ENCODE measurements at places on chromosomes 11 and 22. TPM values are rescaled to one million over a fixed set of nuclear protein-coding genes. Genes with fewer than 3 reads are reported as not detected.

- no peak overlapping the region for H3K4me3 ChIP-seq
- H3K27me3 ChIP-seq, result no peaks in the 10 kb centered on the region
- H3K27ac ChIP-seq, result no peak overlapping the region
- H3K4me1 ChIP-seq, result peaks cover 9% of the 10 kb centered on the region
- no peak for DNase-seq
Measured at GRCh38 chr11:126432065-126432461, 76.6 kb downstream of the ST3GAL4 start.

FERMT3 gene
- 202 TPM for total RNA-seq

DNA sequence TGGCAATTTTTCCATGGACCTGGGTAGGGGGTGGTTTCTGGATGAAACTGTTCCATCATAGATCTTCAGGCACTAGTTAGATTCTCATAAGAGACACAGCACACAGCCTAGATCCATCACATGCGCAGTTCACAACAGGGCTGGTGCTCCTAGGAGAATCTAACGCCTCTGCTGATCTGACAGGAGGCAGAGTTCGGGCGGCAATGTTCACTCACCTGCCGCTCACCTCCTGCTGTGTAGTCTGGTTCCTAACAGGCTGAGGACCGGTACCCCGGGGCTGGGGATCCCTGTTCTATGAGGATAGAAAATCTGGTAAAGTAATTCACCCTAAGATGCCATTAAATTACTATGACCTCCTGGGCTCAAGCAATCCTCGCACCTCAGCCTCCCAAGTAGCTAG is 318.0 kb downstream of the KIRREL3 start:
- no peaks in the 10 kb centered on the region for H3K27me3 ChIP-seq
- H3K27ac ChIP-seq, result no peak overlapping the region
- no peaks in the 10 kb centered on the region for H3K36me3 ChIP-seq
- DNase-seq, result no peak

GRCh38 chr11:12110201-12110713 is at the start of gene MICAL2:
Gene MICAL2 (plus strand): TSS chr11:12110590. CDS start chr11:12162156, 51,566 bp downstream.
- H3K4me3 ChIP-seq, result peak within 1 kb of the TSS; percentile 46
- no peaks in the 10 kb centered on the region for H3K36me3 ChIP-seq
- no peaks in the 10 kb centered on the region for H3K27me3 ChIP-seq
- DNase-seq, result peak; percentile 86
- peaks cover 44% of the 10 kb centered on the region for H3K4me1 ChIP-seq
- peak within 1 kb of the TSS; percentile 9 for H3K27ac ChIP-seq

GRCh38 chr22:27308513-27308912 is 493.0 kb downstream of the MN1 start:
- no peak overlapping the region for H3K4me3 ChIP-seq
- DNase-seq, result no peak
- no peaks in the 10 kb centered on the region for H3K4me1 ChIP-seq
- H3K27me3 ChIP-seq, result no peaks in the 10 kb centered on the region

- H3K27ac ChIP-seq, result peak overlapping the region; percentile 10
- no peaks in the 10 kb centered on the region for H3K27me3 ChIP-seq
- H3K4me1 ChIP-seq, result peaks cover 46% of the 10 kb centered on the region
- no peak for DNase-seq
- peak overlapping the region; percentile 75 for H3K4me3 ChIP-seq
Measured at GRCh38 chr11:86802601-86803051, 2.3 kb downstream of the PRSS23 start.

DNA sequence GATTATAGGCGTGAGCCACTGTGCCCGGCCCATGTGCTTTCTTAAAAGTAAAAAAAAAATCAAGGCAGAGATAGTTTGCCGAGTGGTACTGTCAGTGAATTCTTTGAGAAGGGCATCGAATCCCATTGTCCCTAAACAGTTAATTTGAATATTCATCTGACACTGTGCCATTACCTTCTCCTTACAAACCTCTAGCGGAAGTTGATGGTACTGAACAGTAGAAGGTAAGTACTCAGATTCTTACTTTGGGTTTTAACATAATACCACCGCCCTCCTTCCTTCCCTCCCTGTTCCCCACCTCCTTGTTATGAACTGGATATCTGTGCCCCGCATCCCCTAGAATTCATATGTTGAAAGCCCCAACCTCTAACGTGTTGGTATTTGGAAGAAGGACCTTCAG is 58.2 kb upstream of the CLMP start:
- no peak overlapping the region for H3K27ac ChIP-seq
- no peaks in the 10 kb centered on the region for H3K36me3 ChIP-seq
- no peak for DNase-seq

LGR4 gene
- total RNA-seq, result 0.35 TPM

LAYN gene
- 1.8 TPM for total RNA-seq

DNA sequence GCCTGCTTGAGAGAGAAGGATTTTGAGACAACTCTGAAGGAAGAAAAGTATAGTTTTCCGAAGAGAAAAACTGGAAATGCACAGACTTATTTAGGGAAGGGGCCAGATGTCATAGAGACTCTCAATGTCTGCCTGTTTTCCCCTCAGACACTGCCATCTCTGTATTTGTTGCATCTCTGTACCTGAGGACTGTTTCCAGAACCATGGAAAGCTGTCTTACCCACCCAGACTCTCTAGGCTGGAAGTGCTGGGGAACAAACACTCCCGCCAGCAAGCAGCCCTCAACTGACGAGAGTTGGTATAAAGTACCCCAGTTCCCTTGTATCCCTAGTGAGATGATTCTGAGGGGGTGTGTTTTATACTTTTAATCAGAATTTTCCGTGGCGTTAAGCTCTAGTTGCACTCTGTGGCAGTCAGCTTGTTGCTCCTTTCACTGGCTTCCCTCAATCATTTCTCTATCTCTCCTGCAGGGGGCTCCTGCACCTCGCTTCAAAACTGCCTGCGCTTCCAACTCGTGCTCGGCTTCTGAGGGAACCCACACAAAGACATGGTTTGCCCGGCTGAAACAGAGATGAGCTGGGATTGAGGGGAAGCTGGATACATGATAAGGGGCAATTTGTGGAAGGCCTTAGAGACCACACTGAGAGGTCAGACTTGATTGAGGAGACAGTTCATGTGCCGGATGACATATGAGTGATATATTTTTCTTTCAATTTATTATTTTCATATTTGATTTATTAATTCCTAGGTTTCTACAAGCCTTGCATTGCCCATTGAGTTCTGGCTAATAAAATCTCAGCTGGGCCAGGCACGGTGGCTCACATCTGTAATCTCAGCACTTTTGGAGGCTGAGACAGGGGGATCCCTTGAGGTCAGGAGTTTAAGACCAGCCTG is 36.9 kb upstream of the CLPB start:
- H3K36me3 ChIP-seq, result no peaks in the 10 kb centered on the region
- no peak overlapping the region for H3K27ac ChIP-seq
- peaks cover 8% of the 10 kb centered on the region for H3K4me1 ChIP-seq
- DNase-seq, result peak; percentile 81
- H3K4me3 ChIP-seq, result no peak overlapping the region
- H3K27me3 ChIP-seq, result peaks cover 3% of the 10 kb centered on the region

DNA sequence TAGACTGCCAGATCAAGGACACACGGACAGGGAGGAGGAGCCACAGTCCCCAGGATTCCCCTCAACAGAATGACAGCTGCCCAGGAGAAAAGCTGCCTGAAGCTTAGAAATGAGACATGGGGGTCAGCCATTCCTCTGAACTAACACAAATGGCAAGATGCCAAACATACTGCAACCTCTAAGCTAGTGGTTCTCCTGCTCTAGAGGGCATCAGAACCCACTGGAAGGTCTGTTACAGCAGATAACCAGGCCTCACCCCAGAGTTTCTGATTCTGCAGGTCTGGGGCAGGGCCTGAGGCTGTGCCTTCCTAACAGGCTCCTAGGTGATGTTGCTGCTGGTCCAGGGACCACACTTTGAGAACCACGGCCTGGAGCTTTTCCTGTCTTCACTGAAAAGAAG is 28.6 kb upstream of the BID start:
- no peak overlapping the region for H3K4me3 ChIP-seq
- H3K27me3 ChIP-seq, result no peaks in the 10 kb centered on the region
- DNase-seq, result no peak
- H3K36me3 ChIP-seq, result peaks cover 21% of the 10 kb centered on the region
- no peak overlapping the region for H3K27ac ChIP-seq
